Stimulated activated CD8-positive, alpha-beta memory T cell treated with anti-CD3 and anti-CD28 coated beads, Interleukin-4, amount 100 ng/mL, for 4 hours (primary cell): ENCODE measurements at places on chromosomes 3 and 15.

DNA sequence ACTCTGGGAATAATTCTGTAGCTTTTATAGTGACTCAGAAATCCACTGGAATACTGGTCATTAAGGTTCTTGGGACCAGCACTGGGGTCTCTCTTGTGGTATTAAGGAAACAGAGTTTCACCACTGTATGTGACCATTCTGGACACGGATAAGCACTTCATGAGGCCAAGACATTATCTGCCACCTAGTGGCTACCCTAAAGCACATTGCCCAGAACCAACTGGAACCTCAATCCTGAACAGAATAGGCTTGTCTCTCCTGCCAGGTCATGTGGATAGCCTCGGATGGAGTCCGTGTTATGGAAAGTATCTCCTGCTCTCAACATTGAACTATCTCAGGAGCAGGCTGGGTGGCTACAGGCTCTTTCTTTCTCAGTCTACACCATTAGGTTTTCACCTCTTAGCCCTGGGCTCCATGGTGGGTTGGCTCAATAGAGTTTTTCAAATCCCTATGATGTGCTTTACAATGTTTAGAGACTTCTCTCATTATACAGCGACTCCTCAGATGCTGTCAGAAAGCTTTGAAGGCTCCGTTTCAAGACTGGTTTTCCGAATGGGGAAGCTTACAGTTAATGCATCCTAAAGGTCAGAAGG is 167.6 kb upstream of the ST8SIA2 start:
- no peak for DNase-seq

- no peak for DNase-seq
Measured at GRCh38 chr3:100531093-100531492, 38.7 kb downstream of the TMEM45A start.

GRCh38 chr3:25783661-25784512 is 644 bp upstream of the NGLY1 start:
- no peak for DNase-seq

GRCh38 chr3:18670759-18671158 is 245.6 kb upstream of the SATB1 start:
- DNase-seq, result no peak

DNA sequence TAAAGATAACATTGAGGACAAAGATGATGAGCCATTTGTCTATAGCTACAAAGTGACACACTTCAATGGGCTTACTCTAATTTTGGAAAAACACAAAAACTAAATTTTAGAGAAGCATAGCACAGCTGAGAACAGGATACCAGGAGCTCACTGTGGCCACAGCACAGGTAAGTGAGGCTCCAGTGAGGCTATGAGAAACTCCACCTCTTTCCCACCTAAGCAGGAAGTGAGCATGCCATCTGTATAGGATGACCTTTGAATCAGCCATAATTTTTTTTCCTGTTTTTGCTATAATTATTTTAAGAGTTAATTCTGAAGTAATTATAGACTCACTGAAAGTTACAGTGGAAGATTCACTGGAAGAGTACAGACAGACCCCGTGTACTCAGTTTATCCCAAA is 82.1 kb upstream of the DCLK3 start:
- no peak for DNase-seq

GRCh38 chr3:72105306-72105705 is 320.4 kb upstream of the PROK2 start:
- DNase-seq, result no peak

DNA sequence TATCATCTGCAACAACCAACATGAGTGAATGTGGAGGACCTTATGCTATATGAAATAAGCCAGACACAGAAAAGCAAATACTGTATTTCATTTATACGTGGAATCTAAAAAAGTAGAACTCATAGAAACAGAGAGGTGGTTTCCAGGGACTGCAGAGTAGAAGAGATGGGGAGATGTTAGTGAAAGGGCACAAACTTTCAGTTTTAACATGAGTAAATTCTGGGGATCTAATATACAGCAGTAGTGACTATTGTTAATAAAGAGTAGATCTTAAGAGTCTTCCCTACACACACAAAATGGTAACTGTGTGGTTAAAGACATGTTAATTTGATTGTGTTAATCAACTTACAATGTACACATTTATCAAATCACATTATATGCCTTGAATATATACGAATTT is 20.9 kb upstream of the MELTF start:
- no peak for DNase-seq

- DNase-seq, result no peak
Measured at GRCh38 chr3:72153477-72154314, 368.7 kb upstream of the PROK2 start.

GRCh38 chr3:79038636-79039035 is 729.2 kb downstream of the ROBO1 start:
- DNase-seq, result no peak

DNA sequence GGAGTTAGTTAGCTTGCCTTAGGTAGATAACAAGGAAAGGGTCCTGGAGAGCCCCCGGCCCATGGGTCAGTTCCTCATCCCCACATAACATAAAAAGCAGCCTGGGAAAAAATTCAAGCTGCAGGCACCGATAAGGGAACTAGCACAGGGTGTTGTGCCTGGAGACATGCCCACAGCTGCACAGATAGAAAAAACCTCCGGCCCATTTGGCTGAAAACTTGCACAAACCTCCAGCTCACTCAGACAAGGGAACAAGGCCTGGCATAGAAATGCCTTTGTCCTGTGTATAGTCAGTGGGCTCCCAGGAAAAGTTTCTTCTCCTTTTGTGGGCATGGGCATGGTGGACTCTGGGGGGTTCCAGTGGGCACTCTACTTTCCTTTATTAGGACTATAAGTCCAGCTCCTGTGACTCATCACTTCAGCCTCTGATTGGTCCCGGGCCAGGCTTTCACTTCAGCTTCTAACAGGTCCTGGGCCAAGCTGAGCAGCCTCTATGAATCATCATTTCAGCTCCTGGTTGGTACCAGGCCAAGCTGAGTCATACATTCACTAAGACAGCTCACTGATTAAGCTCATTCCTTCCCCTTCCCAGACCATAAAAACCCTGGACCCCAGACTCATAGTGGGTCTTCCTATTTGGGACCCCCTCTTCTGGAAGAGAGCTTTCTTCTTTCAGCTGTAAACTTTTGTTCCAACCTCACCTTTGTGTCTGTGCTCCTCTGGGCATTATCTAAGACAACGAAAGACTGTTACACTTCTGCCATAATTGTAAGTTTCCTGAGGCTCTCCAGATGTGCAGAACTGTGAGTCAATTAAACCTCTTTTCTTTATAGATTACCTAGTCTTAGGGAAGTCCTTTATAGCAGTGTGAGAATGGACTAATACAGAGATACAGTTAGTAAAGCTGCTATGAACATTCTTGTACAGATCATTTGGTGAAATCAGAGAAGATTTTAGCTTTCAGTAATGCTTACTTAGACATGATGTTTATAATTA is 348.0 kb upstream of the DPPA4 start:
- no peak for DNase-seq
